Activated CD4-positive, alpha-beta T cell treated with anti-CD3 and anti-CD28 coated beads, Interleukin-2, amount 50 U/mL, for 48 hours (primary cell): ENCODE measurements at places on chromosomes 7 and 10.

DNA sequence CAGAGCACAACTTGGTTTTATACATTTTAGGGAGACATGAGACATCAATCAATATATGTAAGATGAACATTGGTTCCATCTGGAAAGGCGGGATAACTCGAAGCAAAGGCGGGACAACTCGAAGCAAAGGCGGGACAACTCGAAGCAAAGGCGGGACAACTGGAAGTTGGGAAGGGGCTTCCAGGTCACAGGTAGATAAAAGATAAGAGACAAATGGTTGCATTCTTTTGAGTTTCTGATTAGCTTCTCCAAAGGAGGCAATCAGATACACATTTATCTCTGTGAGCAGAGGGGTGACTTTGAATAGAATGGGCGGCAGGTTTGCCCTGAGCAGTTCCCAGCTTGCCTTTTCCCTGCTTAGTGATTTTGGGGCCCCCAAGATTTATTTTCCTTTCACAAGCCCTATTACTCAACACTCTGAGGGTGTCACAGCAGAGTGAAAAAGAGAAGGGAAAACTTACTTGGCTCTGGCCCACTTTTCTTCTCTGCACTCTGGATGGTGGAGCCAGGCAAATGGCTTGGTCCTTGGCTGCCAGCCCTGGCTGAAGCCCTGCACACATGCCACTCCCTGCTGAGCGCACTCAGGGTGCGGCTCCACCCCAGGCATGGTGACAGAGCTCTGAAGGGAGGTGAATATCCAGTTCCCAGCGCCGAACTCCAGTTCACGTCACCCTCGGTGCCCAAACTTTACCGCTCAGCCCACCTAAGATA lies 46.7 kb downstream of the PARD3 start:
- DNase-seq = no peak

- DNase-seq = no peak
These were observed 961.5 kb downstream of the KCNMA1 start for GRCh38 chr10:76675951-76676587.

GRCh38 chr7:93719546-93719945 lies 145.0 kb upstream of the CALCR start:
- DNase-seq = no peak

DNA sequence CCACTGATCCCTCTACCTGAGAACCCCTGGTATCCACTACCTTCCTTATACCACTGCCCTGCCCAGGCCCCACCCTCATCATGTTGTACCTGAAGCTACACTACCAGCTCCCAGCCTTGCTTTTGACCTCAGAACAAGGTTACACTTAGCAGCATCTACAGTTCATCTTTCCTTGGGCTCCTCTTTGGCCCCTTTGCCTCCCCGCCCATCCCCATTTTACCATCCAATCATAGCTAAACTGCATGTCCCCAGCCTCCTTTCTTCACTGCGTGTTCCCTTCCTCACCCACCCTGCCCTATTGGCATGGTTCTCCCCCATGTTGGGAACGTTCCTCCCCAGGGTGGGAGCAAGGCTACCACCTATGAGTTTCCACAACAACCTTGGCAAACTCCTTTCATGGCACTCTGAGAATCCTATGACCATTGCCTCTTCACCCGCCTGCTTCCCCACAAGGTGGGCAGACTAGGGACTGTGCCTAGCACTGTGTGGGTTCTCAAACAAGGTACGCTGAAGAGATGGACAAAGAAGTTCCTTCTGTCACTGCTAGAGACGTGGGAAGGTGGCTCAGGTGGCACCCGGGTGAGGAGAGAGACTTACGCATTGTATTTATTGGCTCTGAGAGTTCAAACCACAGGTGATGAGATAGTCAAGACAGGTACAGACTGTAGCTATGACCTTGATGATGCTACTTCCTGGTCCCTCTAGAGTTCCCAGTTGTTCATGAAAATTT lies 66.9 kb upstream of the ADAM12 start:
- no peak for DNase-seq

DNA sequence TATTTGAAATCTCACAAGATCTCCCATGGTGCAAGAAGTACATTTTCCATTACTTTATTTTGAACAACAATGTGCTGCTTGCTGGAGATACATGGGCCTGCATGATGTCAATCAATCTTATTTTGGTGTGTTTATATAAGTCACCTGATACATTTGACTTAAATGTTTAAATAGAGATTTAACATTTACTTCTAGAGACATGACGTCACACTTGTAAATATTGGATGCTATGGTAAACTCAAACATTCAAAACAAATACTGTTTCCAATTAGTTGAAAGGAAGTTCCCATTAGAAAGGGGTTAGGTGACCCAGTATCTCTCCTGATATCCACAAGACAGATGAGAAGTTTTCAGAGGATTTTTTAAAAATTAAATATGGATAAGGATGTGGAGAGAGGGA lies 214.5 kb downstream of the NSUN6 start:
- no peak for DNase-seq

GRCh38 chr7:47392241-47392759 lies 189.6 kb downstream of the TNS3 start:
- DNase-seq = no peak

DNA sequence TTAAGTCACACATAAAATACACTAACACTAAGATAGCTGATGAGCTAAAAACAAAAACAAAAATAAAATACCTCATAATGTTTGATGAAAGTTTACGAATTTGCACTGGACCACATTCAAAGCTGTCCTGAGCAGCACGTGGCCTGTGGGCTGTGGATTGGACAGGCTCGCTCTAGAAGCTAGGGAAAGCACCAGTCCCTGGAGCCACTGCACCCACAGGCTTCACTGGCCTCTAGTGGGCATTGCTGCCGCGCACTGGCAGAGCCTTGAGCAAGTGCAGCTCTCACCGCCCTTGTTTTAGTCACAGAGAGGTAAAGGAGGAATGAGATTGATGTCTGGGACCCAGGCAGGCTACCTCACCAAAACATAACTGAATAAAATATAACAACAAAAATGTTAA lies 67.6 kb downstream of the PAX2 start:
- DNase-seq = no peak

DNA sequence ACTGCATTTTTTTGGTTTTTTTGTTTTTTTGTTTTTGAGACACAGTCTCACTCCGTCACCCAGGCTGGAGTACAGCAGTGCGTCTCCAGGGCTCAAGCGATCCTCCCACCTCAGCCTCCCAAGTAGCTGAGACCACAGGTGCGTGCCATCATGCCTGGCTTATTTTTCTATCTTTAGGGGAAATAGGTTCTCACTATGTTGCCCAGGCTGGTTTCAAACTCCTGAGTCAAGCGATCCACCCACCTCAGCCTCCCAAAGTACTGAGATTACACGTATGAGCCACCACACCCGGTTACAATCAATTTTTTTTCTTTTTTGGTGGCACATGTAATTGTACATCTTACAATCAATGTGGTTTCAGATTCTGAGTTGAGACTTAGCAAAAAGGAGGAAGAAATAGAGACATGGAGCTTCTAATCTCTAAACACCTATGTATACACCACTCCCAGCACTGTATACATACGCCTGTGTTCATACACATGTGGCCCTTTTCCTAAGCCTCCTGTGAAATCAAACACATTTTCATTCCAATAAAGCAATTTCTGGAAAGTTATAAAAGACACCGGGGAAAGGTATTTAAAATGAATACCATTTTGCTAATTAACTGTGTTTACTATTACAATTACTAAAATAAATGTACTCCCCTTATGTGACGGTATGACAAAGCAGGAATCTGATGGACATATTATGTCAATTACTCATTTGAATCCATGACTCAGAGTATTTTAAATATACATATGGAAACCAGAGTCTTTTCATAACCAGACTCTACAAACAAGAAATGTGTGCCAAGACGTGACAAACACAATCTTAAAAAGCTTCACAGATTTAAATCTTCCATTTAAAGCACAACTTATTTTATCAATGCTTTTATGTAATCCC lies 40.9 kb downstream of the SMURF1 start:
- DNase-seq = peak; percentile 63

DNA sequence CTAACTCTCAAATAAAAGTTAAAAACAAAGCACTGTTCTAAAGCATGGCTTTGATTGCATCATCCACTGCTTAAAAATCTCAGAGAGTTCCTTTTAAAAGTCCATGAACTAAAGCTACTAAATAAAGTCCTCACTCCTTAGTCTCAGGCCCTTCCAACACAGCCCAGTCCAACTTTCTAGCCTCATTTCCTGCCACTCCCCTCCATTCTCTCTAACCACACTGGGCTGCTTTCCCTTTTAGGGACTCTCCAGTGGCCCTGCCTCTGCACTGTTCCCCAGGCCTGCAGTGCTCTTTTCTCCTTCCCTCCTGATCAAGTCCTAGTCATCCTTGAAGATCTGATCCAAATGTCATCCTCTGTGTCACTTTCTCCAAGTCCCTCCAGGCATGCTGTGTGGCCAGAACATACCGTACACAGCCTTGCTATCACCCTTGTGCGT lies 56.9 kb upstream of the PPP1R3C start:
- no peak for DNase-seq
